ENCODE measurements at places on chromosomes 12 and 14.

- no peak for DNase-seq
Observed at GRCh38 chr12:11793921-11794710, 144.6 kb downstream of the ETV6 start.

GRCh38 chr14:21382886-21383847 is 652 bp downstream of the SUPT16H start:
- peak; percentile 70 for DNase-seq

DNA sequence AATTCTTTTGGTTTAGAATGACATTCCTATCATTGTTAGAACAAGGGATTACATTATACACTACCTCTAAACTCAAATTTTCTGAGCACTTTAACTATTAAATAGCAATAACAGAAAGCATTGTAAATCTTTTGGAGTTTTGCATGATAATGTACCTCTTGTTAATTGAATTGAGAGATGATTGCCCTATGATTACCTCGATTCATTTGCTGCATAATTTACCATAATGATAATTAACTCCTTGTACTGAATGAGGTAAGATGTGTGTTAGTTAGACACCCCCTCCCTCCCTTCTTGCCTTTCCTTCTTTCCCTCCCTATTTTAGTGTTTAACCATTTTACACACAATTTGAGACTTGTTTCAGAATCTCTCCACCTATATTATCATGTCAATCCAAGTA is 469.2 kb downstream of the DIO2 start:
- no peak for DNase-seq

- peak; percentile 78 for DNase-seq
Observed at GRCh38 chr14:74945261-74945851, 10.0 kb downstream of the PGF start.

GRCh38 chr14:95815226-95815690 is 61.4 kb upstream of the TUNAR start:
- peak; percentile 74 for DNase-seq

GRCh38 chr12:124687174-124687902 is 119.9 kb upstream of the NCOR2 start:
- no peak for DNase-seq

DNA sequence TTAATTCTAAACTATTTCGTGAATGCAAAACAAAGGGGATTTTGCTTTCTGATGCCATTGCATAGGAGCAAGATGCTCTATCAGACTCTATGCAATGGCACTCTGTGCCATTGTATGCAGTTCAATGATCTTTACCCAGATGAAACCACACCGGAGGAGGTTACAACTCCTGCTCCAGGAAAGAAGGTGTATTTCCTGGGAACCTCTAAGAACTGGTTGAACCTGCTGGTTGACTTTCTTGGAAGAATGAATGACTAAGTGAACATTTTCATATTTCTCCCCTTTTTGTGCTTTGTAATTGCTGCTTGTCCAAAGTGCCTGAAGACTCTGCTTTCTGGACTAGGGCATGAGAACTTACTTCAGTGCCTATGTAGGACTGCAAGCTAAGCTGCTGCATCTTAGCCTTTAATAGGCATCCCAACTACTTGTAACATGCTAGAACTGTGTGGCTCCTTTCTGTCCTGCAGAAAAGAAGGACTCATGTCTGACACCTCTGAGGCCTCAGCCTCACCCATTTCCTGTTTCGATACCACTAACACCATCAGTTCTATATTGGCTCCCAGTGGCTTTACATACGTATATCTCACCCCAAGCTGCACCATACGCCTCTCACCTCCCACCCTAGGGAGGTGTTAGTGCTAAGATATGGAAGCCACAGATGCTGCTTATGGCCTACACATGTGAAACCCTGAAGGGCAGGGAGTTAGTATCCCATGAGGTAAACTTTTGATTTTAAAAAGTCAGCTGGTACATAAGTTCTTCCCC is 193.5 kb upstream of the CNOT2 start:
- no peak for DNase-seq

DNA sequence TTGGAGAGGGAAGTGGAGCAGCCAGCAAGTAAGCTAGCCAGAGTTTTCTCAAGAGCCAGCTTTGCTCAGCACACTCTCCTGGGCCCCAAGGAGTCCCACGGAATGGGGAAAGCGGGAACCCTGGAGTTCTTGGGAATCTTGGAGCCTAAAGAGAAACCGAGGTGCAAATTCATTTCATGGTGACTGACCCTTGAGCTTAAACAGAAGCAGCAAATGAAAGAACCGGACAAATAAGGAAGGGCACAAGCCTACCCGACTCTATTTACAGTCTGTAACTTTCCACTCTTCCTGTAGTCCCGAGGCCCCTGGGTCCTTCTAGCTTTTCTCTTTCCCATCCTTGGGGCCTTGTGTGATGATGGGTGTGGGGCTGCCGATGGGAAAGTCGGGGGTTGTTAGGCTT is 18.1 kb upstream of the TIGAR start:
- no peak for DNase-seq

GRCh38 chr12:74292351-74293194 is 245.1 kb upstream of the ATXN7L3B start:
- peak; percentile 61 for DNase-seq

- DNase-seq: peak; percentile 63
Observed at GRCh38 chr14:41607966-41608663, 1.4 kb downstream of the LRFN5 start.

DNA sequence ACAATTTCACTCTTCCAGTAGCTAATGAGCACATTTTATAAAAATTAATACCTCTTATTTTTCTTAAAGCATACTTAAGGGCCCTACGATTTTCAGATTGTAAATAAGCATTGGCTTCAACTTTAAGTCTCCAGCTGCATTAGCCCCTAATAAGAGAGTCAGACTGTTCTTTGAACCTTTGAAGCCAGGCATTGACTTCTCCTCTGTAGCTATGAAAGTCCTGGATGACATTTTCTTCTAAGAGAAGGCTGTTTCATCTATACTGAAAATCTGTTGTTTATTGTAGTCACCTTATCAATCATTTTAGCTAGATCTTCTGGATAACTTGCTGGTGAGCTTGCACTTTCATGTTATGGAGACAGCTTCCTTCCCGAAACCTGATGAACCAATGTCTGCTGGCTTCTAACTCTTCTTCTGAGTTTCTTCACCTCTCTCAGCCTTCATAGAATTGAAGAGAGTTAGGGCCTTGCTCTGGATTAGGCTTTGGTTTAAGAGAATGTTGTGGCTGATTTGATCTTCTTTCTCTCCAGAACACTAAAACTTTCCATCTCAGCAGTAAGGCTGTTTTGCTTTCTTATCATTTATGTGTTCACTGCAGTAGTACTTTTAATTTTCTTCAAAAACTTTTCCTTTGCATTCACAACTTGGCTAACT is 377.1 kb upstream of the RGS6 start:
- DNase-seq: no peak

GRCh38 chr12:3672113-3672509 is 80.8 kb downstream of the CRACR2A start:
- DNase-seq: no peak

- no peak for DNase-seq
Observed at GRCh38 chr14:74207943-74208342, 31.3 kb upstream of the VSX2 start.

DNA sequence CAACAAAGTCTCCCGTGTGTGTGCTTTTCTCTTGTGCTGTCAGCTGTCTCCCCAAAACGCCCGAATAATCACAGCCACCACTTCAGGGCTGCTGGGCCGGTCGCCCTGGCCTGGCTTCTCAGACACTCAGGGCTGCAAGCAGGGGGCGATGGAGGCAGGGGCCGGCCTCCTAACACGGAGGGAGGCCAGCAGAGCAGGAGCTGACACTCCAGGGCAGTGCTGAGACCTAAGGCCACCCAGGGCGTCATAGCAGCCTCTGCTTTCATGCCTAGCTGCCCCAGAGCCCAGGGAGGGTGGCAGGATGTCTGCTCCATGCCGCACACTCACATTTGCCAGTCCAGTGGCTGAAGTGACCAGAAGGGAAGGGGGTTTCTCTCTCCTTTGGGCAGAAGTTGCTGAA is 25.6 kb downstream of the STX2 start:
- DNase-seq: peak; percentile 83

DNA sequence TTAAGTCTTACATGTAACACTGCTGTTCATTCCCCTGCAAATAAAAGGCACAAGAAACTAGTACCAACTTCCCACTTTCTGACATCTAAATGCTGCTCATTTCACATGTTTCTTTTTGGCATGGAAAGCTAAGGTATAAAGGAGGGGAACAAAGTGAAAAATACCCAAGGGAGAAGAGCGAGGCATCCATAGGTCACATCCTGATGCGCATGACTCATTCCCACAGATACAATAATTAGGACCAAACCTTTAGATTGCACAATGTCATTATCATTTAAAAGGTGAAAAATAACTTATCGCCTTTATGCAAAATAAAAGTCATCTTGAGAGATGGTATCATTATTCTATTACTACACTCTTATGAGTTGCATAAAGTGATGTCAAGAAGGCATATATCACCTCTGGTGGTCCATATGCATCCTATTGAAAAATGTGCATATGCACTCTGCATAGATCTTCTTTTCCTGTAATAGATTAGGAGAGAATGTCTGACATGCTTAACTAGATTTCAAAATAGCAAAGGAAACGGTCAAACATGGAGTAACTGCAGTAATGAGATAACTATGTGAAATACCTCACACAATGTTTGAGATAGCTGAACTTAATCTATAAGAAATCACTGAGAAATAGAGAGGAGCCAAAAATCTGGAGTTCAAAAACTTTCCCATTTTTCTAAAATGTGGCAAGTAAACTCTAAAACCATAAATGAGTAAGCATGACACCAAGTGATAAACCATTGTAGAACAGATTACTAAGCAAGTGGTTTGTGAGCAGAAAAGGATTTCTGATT is 382.5 kb upstream of the TMTC1 start:
- no peak for DNase-seq

DNA sequence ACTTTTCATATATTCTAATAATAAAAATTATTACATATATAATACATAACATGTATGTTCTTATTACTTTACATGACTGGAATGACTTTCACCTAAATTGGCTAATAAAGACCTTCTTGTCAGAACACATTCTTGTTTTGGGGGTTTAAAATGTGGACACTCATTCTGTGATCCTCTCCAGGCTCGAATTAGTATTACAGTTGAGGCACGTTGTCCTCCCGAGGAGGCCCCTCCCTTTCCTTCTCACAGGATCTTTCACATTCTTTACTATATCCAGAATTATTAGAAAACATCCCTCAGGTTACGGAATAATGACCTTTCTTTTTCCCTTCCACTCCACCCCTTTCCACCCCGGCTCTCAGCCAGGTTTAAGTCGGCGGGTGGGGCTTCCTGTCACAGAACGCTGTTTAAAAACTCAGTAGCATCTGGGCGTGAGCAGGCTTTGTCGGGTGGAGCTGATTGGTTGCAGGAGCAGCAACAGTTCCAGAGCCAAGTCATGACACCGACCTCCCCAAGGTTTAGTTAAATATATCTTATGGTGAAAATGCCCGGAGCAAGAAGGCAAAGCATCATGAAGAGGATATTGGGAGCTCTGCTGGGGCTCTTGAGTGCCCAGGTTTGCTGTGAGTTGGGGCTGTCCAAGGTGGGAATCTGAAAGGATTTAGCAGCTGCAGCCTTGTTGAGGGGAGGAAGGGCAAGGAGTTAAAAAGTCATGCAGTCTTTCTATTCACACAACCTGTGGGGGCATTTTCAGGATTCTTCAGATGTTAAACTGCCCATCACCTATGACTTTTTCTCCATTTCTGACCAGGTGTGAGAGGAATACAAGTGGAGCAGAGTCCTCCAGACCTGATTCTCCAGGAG is 396.7 kb upstream of the OR4E1 start:
- DNase-seq: peak; percentile 62

DNA sequence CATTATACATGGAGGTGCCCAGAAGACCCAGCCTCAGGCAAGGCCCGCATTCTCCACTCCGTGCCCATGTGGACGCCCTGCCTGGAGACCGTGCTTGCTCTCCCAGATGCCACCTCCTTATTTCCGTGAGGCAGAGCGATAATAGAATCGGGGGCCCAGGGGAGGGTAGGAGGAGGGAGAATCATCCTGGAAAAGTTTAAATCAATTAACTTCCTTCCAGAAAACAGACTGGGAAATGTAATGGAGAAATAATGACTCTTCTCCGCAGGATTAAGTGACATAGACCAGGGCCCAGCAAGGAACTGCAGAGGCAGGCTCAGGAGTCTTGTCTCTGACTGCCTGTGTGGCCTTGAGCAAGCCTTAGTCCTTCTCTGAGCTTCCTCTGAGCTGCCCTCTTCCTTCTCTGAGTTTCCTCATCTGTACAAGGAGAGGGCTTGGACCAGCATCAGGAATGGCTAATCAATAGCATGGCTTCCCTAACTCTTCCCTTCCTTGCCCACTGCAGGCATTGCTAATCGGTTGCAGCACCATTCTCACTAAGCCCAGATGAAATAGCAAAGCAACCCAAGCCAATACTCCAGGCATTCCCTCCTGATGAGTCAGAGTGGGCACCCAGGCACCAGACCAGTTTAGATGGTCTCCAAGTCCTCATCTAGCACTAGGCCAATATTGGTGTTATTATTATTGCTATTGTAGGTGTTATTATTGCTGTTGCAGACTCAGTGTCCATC is 11.3 kb upstream of the FAM222A start:
- no peak for DNase-seq

GRCh38 chr14:53153702-53154112 is 584 bp upstream of the DDHD1 start:
- no peak for DNase-seq

DNA sequence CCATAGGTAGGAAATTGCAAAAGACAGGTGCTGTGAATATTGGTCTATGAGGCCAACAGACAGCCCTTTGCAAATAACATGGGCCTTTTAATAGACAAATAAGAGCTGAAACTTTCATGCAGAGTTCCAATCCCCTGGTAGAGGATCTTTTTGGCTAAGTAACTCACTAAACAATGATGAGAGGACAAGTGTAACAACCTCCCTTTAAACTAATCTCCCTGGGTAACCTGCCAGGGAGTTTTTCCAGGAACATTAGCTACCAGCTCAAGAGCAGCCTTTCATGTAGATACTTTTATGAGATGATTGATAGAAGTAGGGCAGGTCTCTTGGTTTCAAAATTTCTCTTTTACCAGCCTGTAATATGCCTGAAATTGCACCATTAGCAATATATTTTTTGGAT is 13.8 kb upstream of the CACNA1C start:
- DNase-seq: no peak

DNA sequence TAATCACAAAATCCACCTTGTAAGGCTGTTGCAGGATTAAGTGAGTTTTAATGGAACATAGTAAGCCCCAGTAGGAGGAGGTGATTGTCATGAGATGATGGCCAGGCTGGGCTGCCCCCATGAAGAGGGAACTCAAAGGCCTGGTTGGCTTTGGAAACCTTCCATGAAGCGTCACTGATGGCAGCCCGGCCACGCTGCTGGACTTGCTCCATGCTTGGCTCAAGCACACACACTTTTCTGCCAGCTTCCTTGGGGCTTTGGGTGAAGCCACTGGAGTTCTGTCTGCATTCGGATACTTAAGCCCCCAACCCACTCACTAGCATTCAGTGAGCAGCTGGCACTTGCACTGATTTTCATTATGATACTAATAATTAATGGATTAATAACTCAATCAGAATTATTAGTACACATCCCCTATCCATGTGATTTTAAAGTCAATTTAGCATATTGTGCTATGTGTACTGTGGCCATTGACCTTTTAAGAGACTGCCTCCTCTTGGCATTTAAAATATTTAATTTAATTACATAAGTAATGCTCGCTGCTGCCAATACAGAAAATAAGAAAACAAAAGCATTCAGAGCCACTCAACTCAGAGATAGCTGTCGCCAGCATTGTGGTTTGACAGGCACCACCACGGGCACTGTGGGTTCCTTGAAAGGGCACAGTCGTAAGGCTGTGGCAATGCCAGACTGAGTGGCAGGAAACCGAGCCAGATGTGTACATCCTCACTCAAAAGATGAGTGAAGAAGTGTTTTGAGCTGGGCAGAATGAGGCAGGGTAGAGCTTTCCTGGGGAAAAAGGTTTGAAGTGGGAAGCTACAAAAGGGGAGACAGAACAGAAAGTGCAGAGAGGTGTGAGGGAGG is 15.9 kb downstream of the KRT85 start:
- peak; percentile 39 for DNase-seq
